ENCODE measurements at places on chromosomes 2 and 18.

GRCh38 chr2:173874003-173874893, 90.9 kb downstream of the SP3 start:
- DNase-seq = no peak

DNA sequence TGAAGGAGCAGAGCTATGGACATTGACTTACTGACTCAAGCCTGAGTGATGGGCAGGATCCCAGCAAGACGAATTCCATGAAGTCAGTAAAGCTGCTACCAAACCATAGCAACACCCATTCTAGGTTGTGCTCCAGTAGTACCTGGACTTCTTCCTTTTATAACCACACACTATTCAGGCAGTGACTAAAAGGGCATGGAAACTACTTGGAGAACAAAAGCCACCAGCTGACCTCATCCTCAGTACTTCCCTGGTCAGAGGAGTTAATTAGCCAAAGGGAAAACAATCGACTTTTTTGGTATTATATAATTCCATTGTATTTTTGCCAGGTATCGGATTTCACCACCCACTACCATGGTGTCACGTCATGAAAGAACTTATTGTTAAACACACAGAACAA, 237.1 kb downstream of the TTC32 start:
- DNase-seq = no peak

DNA sequence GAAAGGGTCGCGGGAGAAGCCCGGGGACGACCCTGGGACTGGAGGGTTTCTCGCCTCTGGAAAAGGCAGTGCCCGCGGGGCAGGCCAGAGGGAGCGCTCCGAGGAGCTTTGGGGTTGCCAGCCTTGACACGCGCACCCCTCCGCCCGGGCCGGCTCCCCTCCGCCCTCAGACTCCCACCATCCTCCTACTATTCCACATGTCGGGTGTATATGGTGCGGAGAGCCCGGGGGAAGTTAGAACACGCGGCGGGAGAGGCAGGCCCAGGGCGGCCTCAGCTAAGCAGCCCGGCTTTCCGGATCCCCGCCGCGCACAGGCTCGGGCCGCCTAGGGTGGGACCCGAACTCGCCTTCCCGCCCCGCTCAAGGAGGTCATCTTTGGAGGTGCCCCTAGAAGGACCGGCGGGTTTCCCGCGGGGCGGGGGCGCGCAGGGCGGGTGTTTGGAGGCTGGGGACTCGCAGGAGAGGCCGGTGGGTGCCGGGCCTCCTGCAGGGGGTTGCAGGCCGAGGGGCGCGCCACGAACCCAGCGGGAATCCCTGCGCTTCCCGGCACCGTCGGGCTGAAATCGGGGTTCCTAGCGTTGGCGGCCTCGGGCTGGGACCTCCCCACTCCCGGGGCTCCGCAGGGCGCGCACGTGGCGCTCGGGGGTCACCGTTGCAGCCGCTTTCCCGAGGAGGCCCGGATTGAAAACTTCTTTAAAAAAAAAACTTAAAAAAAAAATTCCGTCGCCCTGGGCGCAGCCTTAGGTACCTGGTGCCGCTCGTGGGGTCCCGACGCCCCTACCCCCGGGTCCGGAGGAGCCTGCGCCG, 3.7 kb downstream of the NFATC1 start:
- no peak for DNase-seq

DNA sequence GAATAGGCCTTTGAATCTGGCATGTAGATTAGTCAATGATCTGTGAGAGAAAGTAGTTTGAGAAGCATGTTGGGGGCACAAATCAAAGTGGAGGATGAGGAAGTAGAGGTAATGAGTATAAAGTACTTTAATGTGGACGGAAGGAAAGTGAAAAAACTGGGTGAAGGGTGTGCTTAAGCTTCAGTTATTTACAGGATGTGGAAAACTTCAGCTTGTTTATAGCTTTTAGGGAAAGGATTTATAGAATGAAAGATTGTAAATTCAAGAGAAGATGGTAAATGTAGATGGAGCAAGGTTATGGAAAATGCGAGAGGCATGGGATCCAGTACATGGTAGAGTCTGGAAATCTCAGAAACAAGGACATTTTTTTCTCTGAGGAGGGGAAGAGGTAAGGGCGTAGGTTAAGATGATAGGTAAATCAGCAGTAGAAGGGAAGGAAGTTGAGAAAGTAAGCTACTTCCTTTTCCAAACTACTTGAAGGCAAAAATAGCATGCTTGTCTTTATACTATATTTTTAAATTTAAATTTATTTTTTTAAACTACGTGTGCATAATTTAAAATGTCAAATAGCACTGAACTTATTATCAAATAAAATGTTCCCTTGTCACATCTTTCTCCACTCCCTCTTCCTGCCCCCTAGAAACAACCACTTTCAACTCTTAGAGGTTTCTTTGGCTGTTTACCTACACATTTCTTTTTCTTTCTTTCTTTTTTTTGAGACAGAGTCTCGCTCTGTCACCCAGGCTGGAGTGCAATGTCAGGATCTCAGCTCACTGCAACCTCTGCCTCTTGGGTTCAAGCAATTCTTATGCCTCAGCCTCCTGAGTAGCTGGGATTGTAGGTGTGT, 8.5 kb downstream of the FAM117B start:
- DNase-seq = no peak

GRCh38 chr2:152609154-152609553, 108.1 kb downstream of the PRPF40A start:
- DNase-seq = no peak

DNA sequence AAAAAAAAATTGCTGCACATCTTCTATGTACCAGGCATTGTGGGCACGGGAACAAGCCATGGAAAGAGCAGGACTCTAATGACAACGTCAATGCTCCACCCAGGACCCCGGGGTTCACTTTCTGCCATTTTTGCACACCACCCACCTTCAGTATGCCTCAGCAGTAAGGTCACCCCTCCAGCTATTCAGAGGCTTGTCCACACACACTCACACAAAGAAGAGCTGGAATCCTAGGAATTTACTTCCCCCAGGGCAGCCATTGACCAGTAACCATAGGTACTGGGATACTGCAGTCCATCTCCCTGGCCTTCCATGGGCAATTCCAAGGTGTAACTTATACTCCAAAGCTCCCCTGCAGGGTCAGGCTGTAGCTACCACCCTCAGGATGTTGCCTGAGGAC, 170.8 kb downstream of the SUCLG1 start:
- DNase-seq = no peak

- no peak for DNase-seq
These were observed 74.6 kb downstream of the MEP1B start for GRCh38 chr18:32264401-32264800.

GRCh38 chr18:55300936-55301531, 287.0 kb downstream of the TCF4 start:
- DNase-seq = no peak

DNA sequence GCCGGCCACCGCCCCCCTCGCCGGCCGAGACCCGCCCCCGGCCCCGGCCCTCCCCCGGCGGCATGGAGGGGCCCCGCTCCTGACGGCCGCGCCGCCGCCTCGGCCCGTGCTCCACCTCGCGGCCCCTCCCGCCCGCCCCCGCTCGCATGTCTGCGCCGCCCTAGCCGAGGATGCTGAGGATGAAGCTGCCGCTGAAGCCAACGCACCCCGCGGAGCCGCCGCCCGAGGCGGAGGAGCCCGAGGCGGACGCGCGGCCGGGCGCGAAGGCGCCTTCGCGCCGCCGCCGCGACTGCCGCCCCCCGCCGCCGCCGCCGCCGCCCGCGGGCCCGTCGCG, 397 bp downstream of the ZCCHC2 start:
- DNase-seq = peak; percentile 41

All from esophagus squamous epithelium (tissue), 5 donors.